ENCODE measurements at places on chromosomes 3 and 15.

GRCh38 chr15:37097144-37097919 is 3.0 kb downstream of the MEIS2 start:
- DNase-seq, result no peak

DNA sequence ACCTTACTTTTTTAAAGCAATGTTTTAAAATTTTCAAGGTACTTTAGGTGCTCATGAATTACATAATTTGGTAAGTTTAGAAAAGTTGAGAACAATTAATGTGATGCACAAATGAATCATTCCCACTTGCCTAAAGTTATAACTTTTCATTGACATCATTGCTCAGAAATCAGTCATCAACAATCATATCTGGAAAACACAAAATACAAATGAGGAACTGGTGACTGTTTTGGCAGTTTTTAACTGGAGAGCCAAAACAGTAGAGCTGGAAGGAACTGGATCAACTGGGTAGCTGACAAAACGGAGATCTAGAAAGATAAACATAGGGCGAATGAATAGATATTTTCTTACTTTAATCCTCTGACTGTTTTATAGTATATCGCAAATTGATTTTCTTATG is 767.1 kb downstream of the IGSF11 start:
- DNase-seq, result no peak

- no peak for DNase-seq
Observed at GRCh38 chr3:43613976-43614375, 7.8 kb downstream of the ANO10 start.

DNA sequence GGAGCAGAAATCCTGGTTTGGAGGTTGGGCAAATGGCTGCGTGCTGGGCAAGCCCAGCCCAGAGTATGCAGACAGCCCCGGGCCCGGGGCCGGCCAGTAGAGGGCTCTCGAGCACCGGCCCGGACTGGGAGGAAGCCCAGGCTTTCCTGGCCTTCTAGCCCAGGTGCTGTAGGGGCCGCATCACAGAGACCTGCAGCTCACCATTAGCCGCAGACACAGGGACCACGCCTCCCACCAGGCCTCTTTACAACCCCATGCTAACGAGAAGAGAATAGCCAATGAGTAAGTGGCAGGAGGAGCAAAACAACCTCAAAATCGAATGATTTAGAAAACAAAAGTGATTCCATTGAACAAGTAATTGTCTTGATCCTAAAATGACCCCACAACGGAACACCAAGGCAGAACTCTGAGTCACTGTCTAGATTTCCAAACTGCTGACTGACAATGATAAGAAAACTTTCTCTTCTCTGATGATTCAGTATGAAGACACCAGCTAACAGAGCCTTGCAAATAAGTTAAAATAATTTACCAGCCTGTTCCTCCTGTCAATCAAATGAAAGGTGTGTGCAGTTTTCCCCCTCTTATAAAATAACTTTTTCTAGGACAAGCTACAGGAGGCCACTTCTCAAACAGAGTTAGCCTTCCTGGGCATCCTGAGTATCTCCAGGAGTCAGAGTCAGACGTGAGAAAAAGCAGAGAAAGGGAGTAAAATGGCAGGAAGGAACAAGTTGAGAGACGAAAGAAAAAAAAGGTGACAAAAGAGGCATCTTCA is 102.2 kb downstream of the DGKG start:
- DNase-seq, result no peak

DNA sequence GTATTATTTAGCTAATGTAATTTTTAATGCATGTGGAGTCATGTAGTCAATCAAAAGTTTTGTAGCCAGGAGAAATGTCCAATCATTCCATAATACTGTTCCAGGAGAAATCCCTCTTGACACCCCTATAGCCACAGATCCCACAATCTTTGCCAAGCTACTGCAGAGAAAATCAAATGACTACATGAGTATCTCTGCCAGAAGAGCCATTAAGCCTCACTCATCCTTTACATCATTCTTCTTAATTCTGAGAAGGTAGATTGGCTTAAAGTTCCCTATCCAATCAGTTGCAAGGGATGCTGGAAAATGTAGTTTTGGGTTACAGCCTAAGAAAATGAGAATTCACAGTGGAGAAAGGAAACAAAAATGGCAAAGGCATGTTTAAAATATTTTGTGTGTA is 502.1 kb downstream of the ZBBX start:
- no peak for DNase-seq

DNA sequence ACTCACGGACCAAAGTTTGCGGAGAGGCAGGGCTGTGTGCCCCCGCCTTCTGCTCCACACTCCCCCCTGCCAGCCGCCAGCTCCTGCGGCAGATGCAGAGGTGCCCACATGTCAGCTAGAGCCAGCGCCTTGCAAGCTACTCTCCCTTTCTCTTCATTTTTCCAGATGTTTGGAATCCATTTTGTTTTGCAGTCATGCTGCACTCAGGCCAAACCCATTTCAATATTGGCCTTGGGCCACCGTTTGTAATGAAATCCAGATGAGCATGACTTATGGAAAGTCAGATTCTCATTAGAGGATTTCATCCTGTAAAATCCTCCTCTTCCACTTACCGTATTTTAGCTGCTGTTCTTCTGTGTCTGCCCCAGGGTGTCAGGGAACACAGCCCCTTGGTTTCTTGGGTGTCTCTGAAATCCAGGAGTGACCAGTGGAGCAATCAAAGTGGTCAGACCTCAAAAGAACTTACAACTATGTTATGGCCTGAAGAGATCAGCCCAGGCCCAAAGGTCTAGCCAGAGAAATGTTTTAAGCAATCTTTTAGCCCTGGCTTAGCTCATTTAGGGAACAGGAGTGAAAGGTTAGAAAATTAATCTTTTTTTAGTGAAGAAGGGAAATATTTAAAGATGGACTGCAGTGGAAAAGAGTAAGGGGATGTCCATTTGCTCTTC is 65.8 kb downstream of the AAGAB start:
- DNase-seq, result no peak

GRCh38 chr3:56467108-56467507 is 1.2 kb downstream of the ERC2 start:
- DNase-seq, result peak; percentile 2

DNA sequence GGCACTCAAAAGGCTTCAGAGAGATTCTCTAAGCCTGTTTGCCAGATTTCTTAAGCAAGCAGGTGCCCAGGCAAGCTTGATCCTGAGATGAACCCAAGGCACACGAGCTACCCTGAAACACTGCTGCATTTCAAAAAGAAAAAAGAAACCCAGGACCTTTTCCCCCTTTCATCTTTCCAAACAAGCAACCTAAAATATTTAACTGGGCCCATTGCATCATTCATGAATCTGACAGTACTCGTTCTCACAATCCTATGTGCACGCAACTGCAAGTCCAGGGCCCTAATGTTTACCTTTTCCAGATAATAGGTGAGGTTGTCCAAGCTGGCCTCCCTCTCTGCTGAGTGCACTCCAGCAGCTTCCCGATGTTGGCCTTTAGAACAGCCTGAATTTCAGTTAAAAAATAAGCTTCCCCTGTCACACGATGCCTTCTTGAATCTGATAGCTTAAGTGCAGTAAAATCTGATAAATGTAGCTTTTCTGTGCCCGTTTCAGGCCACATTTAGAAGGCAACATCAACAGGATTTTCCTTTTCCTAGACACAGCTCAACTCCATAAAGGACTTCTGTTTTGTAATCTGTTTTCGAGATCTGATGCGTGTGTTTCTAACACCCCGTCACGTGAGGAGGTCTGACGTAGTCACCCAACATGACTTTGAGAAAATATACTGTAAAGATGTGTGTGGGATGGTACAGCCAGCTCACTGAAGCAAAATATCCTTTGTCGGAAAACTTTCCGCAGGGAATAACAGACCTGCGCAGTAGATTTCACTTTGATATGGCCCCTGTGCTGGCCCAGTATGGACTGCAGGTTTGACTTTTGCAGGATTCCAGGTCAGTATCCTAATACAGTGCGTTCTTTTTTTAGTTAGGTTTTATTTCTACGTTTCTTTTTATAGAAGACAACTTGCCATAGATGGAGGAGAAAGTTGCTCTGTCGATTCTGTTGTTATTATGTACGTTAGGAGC is 55.1 kb upstream of the RASA2 start:
- no peak for DNase-seq

GRCh38 chr3:36756269-36756668 is 8.1 kb downstream of the DCLK3 start:
- DNase-seq, result no peak

- DNase-seq, result no peak
Observed at GRCh38 chr3:16881896-16882630, 2.7 kb upstream of the PLCL2 start.

GRCh38 chr15:38795471-38796245 is 231.0 kb upstream of the RASGRP1 start:
- DNase-seq, result no peak

DNA sequence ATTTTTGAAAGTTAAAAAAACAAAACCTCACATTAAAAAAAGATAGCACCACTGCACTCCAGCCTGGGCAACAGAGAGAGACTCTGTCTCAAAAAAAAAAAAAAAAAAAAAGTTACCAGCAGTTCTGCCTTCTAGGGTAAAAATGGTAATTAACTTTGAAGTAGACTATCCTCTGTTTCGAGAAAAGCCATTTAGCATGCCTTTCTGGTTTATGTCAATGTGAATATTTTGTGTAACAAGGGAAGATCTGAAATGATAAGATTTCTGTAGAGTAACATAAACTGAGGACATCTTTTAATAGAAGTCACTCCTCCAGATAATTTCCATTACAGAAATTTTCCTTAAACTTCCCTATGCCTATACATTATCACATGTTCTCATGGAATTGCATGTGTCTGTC is 203.2 kb upstream of the GAP43 start:
- no peak for DNase-seq

GRCh38 chr3:17985658-17986347 is 243.4 kb upstream of the TBC1D5 start:
- no peak for DNase-seq

DNA sequence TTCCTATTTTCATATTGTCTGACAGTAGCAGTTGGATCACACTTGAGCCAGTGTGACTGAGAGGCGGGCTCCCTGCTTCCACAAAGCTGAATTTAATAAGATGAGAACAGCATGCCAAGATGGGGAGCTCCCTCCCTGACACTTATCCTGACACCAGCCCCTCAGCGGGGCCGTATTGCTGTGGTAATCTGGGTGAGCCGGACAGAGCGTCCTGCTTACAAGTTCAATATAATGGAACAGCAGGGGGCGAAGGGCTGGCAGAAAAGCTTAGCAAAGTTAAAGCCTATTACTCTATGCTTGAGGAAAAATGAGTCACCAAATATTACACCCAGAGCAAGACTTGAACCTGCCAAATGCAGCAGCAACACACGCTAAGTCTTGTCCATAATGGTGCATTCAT is 163.8 kb upstream of the CMC1 start:
- no peak for DNase-seq

DNA sequence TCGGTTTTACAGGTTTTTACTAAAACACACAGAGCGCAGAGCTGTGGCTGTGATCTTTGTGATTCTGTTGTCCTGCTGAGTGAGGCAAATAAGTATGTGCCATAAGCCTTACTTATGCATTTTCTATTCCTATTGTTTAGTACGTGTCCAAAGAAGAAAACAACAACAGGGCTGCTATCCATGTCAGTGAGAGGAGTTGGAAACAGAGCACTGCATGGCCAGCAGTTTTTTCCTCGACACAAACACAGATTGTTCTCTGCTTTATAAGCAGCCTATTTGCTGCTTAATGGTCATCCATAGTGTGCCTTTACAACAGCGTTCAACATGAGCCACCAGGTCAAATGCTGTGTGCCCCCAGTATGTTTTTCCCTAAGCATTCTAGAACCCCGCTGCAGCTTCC is 79.8 kb downstream of the SHQ1 start:
- no peak for DNase-seq

DNA sequence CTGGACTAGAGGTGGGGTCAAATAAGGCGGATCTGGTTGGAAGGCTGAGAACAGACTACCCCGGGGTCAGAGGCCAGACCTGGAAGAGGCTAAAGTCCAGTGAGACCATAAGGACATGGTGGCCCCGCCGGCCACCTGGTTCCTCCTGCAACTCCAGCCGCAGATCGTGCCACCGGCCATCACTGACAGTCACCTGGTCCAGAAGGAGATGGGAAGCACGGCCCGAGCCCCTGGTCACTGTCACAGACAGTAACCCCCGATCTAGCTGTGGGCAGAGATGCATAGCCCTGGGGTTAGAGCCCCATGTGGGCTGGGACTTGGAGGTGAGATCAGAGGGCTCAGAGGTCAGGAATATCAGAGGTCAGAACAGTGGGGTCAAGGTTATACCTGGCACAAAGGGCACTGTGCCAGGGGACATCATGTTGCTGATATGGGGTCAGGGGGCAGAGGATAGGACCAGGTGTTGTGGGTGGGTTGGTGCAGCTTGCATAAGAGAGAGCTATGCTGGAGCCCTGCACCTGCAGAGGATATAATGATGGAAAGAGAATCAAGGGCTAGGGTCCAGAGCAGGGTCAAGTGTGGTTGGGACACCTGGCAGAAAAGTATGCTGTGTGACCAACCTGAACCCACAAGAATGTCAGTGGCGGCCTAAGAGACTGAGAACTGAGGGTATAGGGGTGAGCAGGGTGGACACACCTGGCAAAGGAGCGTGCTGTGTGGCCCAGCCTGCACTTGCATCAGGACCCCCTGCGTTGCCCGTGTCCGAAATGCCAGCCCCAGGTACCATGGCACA is 9.6 kb downstream of the CELSR3 start:
- no peak for DNase-seq

DNA sequence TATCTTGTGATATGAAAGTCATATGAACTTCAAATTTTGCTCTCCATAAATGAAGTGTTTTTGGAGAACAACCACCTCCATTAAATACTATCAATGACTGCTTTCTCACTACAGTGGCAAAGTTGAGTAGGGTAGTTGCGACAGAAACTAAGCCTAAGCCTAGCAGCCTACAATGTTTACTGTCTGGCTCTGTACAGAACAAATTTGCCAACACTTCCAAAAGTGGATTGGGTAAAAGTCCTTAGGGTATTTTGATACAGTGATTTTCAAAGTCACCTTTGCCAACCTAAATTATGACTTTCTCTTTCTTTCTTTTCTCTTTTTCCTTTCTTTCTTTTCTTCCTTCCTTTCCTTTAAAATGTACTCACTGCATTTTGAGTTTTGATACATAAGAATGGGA is 142.6 kb downstream of the PLCL2 start:
- no peak for DNase-seq

DNA sequence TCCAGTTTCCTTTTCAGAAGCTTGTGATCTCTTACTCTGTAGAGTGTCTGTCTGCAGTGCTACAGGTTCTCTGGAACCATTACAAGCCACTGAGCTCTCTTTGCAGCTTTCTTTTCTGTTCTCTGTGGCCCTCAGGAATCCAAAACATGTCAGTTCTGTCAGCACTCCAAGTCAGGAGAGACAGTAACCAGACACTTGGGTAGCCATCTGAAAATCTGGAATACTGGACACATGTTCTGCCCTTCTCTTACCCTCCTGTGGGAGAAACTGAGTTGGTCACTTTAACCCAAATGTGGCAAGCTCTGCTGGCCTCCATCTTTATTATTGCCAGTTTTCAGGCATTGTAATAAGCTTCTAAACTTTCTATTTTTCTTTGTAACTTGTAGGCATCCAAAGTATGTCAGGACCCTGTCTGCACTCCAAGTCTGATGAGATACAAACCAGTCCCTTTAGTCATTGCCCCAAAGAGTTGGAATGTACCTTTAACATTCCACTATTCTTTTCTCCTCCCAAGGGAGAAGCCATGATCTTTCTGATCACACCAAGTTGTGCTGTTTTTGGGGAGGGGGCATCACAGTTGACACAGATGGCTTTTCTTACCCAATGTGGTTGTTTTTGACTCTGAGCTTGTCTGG is 183.7 kb downstream of the DPH6 start:
- DNase-seq, result no peak
